ENCODE measurements at places on chromosomes 2 and 18.

- no peak for DNase-seq
Measured at GRCh38 chr18:47829831-47830230, 100.6 kb downstream of the SMAD2 start.

- no peak for DNase-seq
Measured at GRCh38 chr2:56613920-56614319, 430.1 kb downstream of the CCDC85A start.

GRCh38 chr2:225842939-225843338 lies 443.4 kb downstream of the NYAP2 start:
- no peak for DNase-seq

GRCh38 chr2:20061476-20061875 lies 10.0 kb upstream of the LAPTM4A start:
- no peak for DNase-seq

GRCh38 chr2:129744649-129745048 lies 234.8 kb upstream of the RAB6C start:
- DNase-seq = no peak

- peak; percentile 40 for DNase-seq
Measured at GRCh38 chr2:88545118-88545517, 82.1 kb downstream of the EIF2AK3 start.

- DNase-seq = no peak
Measured at GRCh38 chr2:76009484-76009883, 298.8 kb upstream of the GCFC2 start.

DNA sequence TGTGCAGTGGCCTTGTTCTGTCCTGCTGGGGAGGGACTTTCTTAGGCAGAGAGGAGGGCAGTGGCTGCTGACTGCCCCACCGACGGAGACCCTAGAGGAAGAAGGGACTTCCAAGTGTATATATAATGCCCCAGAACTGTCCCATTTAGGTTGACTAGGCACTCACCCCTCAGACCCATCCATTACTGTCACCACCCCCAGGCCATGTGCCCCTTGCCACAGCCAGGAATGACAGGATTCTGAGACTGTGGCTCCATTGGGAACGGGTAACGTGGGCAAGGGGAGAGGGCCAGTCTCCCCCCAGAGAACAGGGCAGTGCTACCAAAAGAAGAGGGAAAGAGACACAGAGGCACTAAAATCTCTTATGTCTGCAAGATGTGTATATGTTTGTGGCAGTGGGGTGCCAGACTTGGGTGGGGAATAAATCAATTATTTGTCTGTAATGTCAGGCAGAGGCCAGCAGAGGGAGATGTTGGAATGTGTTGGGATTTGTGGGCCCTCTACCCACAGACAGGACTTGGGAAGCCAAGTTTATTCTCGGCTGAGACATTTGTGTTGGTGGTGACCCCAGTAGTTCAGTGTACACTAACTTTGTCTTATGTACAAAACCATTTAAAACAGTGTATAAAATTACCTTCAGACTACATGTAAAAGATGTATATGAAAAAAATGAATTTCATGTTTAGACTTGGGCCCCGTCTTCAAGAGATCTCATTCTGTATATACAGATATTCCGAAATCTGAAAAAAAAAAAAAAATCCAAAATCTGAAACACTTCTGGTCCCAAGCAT lies 24.0 kb upstream of the TMEM37 start:
- peak; percentile 73 for DNase-seq

DNA sequence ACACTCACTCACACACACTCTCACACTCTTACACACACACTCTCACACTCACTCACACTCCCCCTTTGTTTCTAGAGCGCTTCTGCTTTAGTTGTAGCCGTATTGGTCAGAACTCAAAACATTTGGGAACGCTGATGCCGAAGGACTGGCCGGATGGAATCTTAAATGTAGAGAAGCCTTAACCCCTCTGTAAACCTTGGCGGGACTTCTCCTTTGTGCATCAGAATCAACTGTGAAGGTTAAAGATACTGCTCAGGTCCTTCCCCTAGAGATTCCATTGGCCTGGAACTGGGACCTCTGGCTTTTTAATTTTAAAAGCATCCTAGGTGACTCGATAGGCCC lies 18.3 kb downstream of the SH3BP4 start:
- no peak for DNase-seq

- DNase-seq = no peak
Measured at GRCh38 chr2:219107758-219108157, 47.0 kb upstream of the IHH start.

DNA sequence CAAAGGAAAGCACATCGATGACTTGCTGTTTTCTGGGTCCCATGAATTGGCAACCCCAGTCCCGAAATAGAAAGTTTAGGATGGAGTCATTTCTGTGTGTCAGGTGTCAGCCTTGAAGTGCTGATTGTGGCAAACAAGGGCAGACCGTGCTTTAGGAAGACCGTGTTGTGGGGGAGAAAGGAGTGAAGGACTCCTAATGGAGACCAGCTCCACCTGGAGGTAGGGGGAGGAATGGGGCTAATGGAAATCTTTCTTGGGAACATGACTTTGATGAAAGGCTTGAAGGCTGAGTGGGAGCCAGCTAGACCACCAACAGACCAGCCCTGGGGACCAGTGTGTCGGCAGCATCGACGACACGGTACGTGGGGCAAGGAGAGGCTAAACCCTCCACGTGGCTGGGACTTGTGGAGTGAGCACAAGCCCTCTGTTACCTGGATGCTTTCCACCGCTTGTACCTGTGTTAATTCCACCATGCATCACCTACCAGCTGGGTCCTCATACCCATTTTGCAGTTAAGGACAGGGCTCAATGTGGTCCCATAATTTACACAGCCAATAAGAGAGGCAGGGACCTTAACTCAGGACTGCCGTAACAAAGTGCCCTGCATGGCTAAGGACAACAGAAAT lies 104.2 kb downstream of the SH3BP4 start:
- DNase-seq = peak; percentile 78

- DNase-seq = no peak
Measured at GRCh38 chr2:114769110-114769509, 326.7 kb downstream of the DPP10 start.

GRCh38 chr2:220046507-220046906 lies 419.1 kb downstream of the SLC4A3 start:
- no peak for DNase-seq

DNA sequence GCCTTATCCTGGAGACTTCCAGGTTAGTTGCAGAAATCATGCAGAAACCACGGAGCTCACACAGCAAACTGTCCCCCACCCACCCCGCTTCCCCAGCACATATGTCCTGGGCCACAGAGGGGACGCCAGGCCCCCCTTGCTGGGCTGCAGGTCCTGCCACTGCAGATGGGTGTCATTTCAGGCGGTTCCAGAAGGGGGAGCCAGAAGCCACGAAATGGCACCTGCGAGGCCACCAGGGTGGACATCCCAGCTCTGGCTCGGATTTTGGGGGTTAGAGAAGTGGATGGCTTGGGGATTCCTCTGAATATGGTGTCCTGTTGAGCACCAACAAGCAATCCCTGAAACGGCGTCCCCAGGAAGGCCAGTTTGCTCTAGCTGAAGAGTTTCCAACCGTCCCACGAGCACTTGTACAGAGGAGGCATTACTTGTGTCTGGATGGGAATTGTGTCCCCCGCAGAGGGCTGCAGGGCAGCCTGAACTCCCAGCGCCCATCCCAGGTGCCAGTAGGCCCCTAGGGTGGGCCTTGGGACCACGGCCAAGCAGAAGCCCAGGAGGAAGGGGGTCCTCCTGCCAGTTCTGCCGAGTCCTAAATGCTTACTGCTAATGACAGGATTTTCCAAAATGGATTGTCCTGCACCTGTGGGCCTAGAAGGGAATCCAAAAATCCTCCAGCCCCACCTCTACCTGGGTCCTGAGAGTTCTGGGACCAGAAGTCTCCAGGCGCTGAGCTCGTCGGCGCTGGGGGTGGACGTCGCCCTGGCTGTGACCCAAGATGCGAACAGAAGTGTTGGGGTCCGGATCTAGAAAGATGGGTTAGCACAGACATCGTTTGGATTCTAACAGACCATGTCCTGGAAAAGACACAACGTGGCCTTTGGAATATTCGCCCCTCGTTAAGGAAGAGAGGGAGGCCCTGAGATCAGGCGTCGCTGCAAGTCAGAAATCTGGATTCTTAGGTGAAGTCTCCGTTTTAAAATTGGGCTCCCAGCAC lies 14.6 kb upstream of the NFATC1 start:
- DNase-seq = peak; percentile 22

DNA sequence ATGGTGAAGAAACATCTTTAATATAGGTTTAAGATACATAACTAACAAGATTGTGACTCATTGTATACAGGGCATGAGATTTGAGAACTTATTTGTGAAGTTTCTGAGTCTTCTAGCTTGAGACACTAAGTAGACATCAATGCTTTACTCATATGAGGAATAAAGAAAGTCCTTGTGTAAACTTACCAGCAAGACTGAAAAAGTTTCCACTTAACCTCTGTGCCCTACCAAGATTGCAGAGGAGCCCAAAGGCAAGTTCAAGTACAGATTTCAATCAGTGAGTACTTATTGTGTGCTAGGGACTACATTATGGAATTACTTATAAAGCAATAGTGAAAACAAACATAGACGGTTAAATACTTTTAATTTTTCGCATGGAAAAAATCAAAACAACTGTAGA lies 1041.2 kb upstream of the CELF4 start:
- DNase-seq = no peak

DNA sequence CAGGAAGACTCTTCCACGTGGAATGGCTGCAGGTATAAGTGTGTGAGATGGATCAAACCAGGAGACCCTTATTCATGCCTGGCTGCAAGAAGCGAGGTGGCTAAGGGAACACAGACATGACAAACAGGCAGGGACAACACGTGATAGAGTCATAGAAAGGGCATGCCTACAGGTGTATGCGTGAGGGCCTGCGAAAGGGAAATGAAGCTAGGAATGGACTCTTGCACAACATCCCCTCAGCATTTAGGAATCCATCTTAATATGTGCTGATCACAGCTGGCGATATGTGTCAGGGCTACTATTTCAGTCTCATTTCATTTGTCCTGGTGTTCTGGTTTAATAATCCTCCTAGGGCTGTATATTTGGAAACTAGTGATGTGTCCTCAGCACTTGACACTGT lies 291.2 kb downstream of the MYT1L start:
- DNase-seq = no peak

DNA sequence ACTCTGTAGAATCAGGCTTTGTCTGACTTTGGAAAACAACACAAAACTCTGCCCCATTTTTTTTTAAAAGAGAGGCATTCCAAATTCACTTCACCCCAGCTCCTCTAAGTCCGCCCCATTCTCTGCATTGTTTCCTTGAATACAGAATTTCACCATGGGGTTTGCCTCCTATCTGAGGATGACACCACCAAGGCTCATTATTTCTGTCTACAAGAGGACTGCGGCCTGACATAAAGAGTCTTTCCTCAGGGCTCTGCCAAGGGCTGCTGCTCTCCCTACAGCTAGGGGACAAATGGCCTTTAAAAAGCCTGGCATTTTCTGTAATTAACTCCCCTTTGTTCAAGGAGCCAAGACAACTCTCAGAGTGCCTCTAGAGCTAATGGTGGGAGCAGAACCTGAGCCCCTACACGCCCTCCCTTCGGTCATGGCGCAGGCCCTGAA lies 4.6 kb downstream of the CHST10 start:
- DNase-seq = no peak

DNA sequence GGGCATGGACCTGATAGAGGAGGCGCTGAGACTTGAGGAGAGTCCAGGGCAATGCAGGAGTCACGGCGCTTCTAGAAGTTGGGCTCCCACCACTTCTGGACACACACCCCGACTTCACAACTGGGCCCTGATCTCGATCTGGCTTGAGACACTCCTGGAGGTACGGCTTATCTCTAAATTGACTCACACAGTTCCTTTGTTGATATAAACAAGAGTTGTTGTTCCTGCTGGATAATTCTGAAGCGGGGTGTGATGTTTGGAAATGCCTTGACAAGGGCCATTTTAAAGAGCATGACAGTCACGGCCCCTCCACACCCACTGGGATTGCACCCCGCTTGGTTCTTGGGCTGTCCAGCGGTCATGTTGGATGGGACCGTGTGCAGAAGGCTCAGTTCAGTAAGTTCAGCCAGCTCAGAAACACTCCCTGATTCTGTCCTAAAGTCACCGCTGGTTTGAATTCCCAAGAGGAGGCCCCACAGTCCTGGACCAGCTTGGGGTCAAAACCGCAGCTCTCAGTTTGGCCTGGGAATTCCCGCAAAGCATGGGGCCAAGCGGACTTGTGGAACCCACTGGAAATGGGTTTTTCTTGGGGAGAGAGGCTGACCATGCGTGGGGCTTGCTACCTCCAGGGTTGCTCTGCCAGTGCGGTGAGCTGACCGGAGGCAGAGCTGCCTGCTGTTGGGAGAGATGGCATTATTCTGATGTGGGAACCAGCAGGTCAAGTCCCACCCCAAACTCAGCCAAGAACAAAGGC lies 9.3 kb upstream of the NEU2 start:
- DNase-seq = no peak

DNA sequence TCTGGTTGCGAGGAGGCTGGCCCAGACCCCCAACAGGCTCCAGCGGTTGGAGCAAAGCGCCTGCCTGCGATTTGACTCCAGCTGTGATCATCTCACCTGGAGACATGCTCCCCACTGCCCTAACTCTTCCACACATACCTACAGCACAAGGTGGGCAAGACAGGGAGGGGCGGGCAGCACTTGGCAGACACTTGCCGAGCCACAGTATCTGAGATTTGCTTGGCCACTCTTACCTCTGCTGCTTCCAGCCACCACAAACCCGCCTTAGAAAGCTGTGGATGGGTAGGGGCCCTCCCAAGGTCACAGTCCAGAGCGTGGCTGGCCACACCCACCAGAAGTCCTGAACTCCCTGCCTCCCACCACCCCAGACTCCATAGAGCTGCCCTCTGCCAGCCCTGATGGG lies 8.2 kb downstream of the CYP26B1 start:
- DNase-seq = no peak

DNA sequence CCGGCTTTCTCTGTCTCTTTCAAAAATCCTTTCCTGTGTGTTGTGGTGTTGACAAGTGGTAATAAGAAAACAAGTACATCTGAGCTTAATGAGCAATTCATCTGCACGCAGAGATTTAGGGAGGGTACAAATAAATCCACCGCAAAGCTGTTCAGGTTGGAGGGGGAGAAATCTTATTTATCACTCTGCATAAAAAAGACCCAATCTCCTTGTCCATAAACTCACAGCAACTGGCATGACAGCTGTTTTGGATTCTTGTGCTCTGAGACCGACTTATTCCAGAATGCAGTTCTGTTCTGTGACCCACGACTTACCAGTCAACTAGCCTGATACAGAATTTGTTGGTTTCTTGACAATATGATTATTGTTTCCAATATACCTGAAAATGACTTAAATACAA lies 380.1 kb downstream of the SOX11 start:
- no peak for DNase-seq

GRCh38 chr2:110773401-110773921 lies 41.1 kb downstream of the ACOXL start:
- DNase-seq = peak; percentile 17

DNA sequence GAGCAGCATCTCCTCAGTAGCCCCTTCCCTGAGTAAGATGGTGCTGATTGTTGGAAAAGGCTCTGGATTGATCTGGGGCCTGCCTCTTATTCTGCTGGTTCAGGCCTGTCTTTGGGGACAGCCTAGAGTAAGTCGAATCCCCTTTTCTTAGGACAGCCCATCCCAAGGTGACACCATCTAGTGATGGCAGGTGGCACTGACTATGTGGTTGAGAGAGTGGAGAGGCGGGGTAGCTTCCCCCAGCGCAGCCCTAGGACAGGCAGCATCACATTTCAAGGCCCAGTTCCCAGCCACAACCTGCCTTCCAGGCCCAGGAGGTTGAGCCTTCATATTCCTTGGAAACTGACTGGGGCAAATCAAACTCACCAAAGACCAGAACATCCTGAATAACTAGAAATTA lies 69.1 kb upstream of the B3GNT7 start:
- no peak for DNase-seq

GRCh38 chr2:156933645-156934225 lies 323.8 kb upstream of the GALNT5 start:
- no peak for DNase-seq

GRCh38 chr2:10541081-10541480 lies 93.0 kb upstream of the ODC1 start:
- DNase-seq = no peak
